ENCODE measurements at places on chromosomes 5 and 9.

DNA sequence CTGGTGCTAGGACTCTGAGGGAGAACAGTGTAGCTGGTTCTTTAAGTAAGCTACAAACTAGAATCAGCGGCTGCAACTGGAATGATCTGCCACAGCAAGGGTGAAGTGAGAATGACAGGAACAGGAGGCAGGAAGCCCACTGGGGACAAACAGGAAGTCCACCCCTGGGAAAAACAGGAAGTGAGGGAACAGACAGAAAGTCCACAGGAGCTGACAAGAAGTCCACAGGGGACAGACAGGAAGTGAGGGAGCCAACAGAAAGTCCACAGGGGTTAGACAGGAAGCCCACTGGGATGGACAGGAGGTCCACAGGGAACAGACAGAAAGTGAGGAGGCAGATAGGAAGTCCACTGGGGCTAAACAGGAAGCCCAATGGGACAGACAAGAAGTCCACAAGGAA is 15.5 kb downstream of the ADAMTS16 start:
- ATAC-seq = no peak

DNA sequence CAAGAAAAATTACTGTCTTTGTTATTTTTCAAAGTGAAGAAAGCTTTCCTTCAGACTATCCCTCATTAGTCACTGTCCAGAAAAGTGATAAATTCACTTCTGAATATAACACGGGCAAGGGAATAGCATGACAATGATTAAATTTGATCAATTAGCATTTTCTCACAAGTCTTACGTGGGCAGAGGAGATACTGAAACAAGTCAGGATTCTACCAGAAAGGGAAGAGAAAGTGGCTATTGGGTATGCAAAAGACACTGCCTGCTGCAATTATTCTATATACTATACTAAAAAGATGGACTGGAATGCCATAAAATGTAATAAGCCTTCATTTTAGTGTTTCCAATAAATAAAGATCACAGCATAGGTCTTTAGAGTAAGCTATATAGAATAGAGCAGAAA is 7.4 kb downstream of the COX7C start:
- no peak for ATAC-seq

DNA sequence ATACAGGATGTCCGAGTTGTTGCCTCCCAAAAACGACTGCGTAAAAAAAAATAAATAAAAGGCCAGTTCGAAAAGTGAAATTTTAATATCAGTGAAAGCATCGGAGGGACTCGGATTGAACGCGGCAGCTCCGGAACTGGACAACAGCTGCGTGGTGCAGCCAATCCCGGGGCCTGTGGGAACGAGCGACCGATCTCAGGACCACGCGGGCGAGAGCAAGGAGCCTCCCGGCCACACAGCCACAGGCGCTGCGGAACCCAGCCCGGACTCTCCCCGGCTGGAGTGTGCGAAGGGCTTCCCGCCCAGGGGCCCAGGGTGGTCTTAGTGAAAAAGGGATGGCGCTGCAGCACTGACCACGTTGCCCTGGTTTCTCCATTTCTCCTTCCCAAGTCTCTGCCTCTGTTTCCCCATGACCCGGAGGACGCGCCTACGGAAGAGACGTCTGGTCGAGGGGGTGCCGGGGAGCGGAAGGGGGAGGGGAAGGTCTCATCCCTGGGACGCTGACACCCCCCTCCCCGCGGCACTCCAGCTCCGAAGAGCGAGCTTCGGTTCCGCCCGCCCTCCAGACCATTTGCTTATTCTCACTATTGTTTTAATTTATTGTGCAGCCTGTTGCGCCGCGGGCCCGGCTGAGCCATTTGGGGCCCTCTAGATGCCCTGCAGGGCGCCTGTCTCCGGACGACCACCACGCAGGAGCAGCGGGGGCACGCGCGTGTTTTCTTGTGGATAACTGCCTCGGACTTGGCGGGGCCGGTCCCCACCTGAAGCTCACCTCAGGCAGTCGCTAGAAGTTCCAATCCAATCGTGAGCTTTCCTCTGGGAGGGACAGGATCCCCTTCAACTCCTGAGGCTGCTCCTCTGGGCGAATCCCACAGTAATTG is 303.0 kb downstream of the PARP8 start:
- ATAC-seq = peak; percentile 68

GRCh38 chr9:99137225-99137624 is 32.3 kb downstream of the TGFBR1 start:
- no peak for ATAC-seq

DNA sequence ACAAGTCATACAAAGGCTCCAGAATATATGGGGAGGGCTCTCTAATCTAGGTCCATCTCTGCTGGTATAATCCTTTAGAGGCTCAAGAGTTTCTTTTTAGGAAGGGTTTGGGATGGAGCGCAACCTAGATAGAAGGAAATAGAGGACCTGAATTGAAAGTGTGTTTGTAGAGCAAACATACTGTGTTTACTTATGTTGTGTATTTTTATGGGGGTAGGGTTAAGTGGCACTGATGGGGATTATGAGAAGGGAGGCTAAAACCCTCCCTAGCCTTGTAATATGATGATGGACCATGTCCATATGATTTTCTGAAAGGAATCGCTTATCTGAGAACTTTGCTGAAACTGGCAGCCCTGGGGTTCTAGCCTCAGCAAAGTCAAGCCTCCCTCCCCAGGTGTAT is 4.4 kb upstream of the ELL2 start:
- ATAC-seq = no peak

DNA sequence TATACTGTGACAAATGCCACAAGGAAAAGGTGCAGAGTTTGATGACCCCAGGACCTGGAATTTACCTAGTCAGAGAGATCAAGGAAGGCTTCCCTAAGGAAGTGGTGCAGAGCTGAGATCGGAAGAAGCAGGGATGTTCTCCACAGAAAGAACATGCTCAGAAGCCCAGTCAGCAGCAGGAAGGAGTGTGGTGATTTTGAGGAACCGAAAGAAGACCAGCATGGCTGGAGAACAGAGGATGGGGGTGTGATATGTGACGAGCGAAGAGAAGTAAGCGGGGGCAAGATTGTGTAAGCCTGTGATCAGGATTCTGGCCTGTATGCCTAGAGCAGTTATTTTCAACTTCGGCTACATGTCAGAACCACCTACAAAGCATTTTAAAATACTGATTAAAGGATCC is 18.7 kb upstream of the PIK3R1 start:
- no peak for ATAC-seq

GRCh38 chr9:129237164-129237611 is 59.1 kb upstream of the IER5L start:
- peak; percentile 86 for ATAC-seq

GRCh38 chr5:107302441-107302840 is 368.3 kb downstream of the EFNA5 start:
- ATAC-seq = no peak

Measured in motor neuron (in vitro differentiated cells).